Upper lobe of left lung (tissue), 6 donors: ENCODE measurements at places on chromosomes 4 and X.

DNA sequence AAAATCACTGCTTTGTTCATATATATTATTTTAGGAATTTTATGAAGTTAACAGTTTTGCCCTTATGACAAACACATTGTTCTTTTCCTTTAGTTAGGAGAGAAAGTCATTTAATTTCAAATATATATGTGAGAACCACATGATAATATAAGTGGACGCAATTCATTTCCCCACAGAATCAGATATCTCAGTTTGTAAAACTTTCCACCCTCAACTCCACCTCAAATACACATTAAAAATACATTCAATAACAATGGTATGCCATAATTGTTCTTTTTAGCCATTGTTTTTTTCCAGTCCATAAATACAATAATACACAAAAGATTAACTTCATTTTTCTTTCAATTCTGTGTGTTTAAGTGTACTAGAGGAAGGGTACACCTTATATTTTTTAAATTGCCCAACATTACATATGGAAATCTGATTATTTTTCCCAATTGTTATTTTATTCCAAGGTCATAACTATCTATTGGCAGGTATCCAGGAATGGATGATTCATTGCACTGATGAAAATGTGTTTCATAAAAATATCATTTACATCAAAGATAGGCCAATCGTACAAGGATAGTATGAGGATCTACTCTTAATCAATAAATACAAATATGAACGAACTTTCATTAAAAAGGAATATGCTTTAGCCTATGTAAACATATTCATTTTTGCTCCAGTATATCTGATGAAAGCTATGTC lies 125.0 kb downstream of the PPP3CA start:
- H3K36me3 ChIP-seq = no peaks in the 10 kb centered on the region
- no peak overlapping the region for H3K4me3 ChIP-seq
- no peaks in the 10 kb centered on the region for H3K27me3 ChIP-seq
- peaks cover 10% of the 10 kb centered on the region for H3K4me1 ChIP-seq
- H3K27ac ChIP-seq = no peak overlapping the region

DNA sequence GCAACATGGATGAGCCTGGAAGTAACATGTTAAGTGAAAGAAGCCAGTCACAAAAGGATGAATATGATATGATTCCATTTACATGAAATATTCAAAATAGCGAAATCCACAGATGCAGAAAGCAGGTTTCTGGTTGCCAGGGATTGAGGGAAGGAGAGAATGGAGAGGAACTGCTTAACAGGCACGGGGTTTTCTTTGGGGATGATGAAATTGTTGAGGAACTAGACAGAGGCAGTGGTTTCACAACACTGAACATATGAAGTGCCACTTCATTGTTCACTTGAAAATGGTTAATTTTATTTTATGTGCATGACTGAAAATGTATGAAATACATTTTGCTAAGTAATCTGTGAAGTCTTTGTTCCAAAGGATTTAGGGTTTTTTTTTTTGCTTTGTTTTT lies 182.5 kb upstream of the TBL1X start:
- H3K27ac ChIP-seq = no peak overlapping the region
- no peaks in the 10 kb centered on the region for H3K27me3 ChIP-seq
- no peak for DNase-seq
- H3K4me1 ChIP-seq = no peaks in the 10 kb centered on the region
- H3K4me3 ChIP-seq = no peak overlapping the region

DNA sequence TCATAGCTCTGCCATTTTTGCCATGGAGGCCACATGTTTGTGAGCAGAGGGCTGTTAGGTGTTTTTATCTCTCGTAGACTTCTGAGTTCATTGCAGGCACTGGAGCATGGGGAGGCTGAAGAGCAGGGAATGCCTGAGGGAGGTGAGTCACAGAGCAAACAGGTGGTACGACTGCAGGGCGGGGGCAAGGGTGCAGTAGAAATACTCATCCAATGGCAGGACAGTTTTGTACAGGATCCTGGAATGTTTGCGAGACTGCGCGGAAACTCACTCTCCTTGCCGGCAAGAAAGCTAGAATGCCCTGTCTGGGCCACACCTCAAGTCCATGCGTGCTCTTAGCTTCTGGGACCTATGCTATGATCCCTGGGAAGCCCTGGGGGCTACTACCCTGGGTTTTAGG lies 20.0 kb upstream of the VCX2 start:
- H3K4me1 ChIP-seq = no peaks in the 10 kb centered on the region
- peak; percentile 50 for DNase-seq
- H3K27ac ChIP-seq = peak overlapping the region; percentile 21
- H3K36me3 ChIP-seq = no peaks in the 10 kb centered on the region
- H3K27me3 ChIP-seq = no peaks in the 10 kb centered on the region

DNA sequence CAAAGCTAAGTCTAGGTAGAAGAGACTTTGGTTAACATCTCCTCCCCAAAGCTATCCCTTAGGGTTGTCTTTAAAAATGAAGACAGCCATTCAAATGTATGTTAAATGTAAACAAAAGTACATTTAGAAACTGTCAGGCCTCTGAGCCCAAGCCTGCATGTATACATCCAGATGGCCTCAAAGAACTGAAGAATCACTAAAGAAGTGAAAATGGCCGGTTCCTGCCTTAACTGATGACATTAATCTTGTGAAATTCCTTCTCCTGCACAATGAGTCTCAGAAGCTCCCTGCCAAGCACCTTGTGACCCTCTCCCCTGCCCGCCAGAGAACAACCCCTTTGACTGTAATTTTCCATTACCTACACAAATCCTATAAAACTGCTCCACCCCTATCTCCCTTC lies 377.9 kb downstream of the FAM133A start:
- no peak for DNase-seq
- no peaks in the 10 kb centered on the region for H3K4me1 ChIP-seq
- H3K4me3 ChIP-seq = no peak overlapping the region
- no peaks in the 10 kb centered on the region for H3K27me3 ChIP-seq
- H3K36me3 ChIP-seq = no peaks in the 10 kb centered on the region

GRCh38 chr4:24262616-24263015 lies 321.7 kb downstream of the DHX15 start:
- DNase-seq = no peak
- no peaks in the 10 kb centered on the region for H3K27me3 ChIP-seq
- H3K36me3 ChIP-seq = no peaks in the 10 kb centered on the region

- H3K27me3 ChIP-seq = no peaks in the 10 kb centered on the region
- peaks cover 3% of the 10 kb centered on the region for H3K4me1 ChIP-seq
- DNase-seq = peak; percentile 55
- no peaks in the 10 kb centered on the region for H3K36me3 ChIP-seq
Observed at GRCh38 chr4:156771171-156771837, 200.3 kb downstream of the PDGFC start.

GRCh38 chrX:150329282-150329681 lies 33.8 kb upstream of the MAMLD1 start:
- H3K36me3 ChIP-seq = no peaks in the 10 kb centered on the region
- no peak overlapping the region for H3K27ac ChIP-seq
- no peak overlapping the region for H3K4me3 ChIP-seq
- no peaks in the 10 kb centered on the region for H3K4me1 ChIP-seq
- no peaks in the 10 kb centered on the region for H3K27me3 ChIP-seq

GRCh38 chrX:15435836-15436619 lies 51.8 kb upstream of the VEGFD start:
- H3K36me3 ChIP-seq = no peaks in the 10 kb centered on the region
- H3K27me3 ChIP-seq = no peaks in the 10 kb centered on the region
- H3K27ac ChIP-seq = no peak overlapping the region
- no peaks in the 10 kb centered on the region for H3K4me1 ChIP-seq
- no peak overlapping the region for H3K4me3 ChIP-seq

GRCh38 chr4:41963105-41963504 lies 18.5 kb upstream of the DCAF4L1 start:
- no peaks in the 10 kb centered on the region for H3K4me1 ChIP-seq
- DNase-seq = no peak
- H3K27me3 ChIP-seq = no peaks in the 10 kb centered on the region
- no peak overlapping the region for H3K4me3 ChIP-seq
- no peak overlapping the region for H3K27ac ChIP-seq

DNA sequence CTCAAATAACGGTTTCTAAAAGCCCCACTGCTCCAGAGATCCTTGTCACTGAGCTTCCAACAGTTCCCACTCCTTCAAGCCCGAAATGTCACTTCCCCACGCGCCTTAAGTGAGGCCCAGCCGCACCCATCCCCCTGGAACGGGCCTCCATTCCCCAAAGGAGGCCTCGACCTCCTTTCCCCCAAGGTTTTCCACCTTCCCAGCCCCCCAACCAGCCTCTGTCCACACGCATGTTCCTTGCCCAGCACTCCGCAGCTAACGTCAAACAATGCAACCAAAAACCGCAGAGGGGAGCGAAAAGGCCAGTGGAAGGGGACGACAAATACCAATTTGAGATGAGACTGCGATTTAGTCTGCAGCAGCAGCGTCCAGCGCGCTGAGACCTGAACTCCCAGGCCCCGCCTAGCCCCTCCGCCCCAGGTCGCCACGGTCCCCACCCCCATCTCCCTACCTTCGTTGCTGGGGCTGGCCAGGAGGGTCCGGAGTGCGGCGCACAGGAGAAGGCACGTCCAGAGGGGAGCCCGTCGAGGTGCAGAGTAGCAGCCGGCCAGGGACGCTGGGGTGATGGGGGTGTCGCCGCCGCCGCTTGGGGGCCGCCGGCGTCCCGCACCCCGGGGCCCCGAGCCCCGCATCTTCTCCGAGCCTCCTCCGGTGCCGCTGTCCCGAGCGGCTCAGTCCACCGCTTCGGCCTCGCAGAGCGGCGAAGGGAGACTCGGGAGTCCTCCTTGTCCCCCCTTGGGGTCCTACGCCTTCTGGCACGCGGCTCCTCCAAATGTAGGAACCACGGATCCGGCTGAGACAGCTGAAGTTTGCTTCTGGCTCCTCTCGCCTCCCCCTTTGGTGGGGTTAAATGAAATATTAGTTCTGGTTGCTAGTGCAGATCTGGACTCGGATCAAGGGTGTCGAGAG lies 924 bp downstream of the EPHA5 start:
- H3K4me1 ChIP-seq = peaks cover 20% of the 10 kb centered on the region
- H3K4me3 ChIP-seq = peak overlapping the region; percentile 34
- H3K36me3 ChIP-seq = no peaks in the 10 kb centered on the region
- no peak overlapping the region for H3K27ac ChIP-seq
- H3K27me3 ChIP-seq = peaks cover 23% of the 10 kb centered on the region

- H3K36me3 ChIP-seq = no peaks in the 10 kb centered on the region
- no peak for DNase-seq
- no peak overlapping the region for H3K4me3 ChIP-seq
- H3K27me3 ChIP-seq = no peaks in the 10 kb centered on the region
Observed at GRCh38 chrX:39772057-39772832, 325.5 kb downstream of the BCOR start.

GRCh38 chr4:17323554-17324385 lies 188.1 kb downstream of the QDPR start:
- H3K36me3 ChIP-seq = no peaks in the 10 kb centered on the region
- no peaks in the 10 kb centered on the region for H3K27me3 ChIP-seq
- no peak overlapping the region for H3K27ac ChIP-seq
- H3K4me3 ChIP-seq = no peak overlapping the region
